Pons (tissue), 1 donor: ENCODE measurements at places on chromosomes 13 and 19.
A peak's percentile ranks its signal among the peaks of the same experiment; 100 is the strongest.

GRCh38 chr19:54099190-54099902, 1.3 kb downstream of the OSCAR start:
- DNase-seq, result no peak

DNA sequence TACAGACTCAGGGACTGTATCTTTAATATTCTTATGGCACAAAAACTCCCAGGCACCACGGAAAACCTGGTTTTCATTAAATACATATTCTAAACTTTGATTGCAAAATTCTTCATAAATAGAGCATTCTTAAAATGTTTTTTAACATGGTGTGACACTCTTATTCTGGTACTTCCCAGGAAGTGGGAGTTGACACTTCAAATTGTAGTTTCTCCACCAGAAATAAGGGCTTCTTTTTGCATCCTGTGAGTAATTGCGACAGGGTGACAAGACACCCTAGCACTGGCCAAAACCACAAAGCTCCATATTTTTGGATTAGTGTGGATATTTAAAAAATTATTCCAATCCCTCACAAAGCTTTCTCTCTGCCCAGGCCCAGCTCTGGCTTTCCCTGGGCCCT, 43.6 kb upstream of the MTIF3 start:
- DNase-seq, result no peak

DNA sequence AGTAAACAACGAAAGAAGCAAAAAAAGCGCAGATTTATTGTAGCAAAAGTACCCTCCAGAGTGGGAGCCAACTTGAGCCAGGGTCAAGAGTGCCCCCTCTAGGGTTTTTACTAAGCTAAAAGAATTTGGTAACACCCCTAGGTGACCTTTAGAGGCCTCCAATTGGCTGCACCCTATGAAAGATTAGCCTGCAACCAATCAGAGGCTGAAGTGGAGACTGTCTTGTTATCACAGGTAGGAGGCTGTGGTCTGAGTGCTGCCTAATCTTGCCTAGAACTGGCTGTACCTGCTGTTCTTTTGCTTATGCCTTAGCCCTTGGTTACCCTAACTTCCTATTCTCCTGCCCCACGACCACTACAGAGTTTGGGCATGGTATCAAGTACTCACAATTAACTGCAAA, 38.3 kb downstream of the ANKRD10 start:
- no peak for DNase-seq

- DNase-seq, result no peak
Measured at GRCh38 chr19:27962264-27962663, 1250.7 kb downstream of the UQCRFS1 start.

GRCh38 chr13:100755891-100756290, 81.3 kb upstream of the TMTC4 start:
- no peak for DNase-seq

DNA sequence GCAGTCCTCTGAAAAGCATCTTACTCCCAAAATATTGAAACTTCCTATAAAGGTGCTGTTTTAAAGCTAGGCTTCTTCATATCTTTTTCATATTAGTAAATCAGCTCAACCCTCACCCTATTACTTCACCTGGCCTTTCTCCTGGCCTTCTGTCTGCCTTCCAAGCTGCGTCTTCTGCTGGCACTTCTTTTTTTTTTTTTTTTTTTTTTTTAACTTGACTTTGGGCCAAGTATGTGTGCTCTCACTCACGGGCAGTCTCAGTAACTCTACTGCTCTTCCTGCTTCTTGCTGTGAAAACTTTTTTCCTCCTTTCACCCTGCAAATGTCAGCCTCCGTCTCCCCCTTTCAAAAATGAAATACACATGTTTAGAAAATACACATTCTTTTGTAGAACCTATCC, 41.2 kb upstream of the KCTD4 start:
- DNase-seq, result no peak

DNA sequence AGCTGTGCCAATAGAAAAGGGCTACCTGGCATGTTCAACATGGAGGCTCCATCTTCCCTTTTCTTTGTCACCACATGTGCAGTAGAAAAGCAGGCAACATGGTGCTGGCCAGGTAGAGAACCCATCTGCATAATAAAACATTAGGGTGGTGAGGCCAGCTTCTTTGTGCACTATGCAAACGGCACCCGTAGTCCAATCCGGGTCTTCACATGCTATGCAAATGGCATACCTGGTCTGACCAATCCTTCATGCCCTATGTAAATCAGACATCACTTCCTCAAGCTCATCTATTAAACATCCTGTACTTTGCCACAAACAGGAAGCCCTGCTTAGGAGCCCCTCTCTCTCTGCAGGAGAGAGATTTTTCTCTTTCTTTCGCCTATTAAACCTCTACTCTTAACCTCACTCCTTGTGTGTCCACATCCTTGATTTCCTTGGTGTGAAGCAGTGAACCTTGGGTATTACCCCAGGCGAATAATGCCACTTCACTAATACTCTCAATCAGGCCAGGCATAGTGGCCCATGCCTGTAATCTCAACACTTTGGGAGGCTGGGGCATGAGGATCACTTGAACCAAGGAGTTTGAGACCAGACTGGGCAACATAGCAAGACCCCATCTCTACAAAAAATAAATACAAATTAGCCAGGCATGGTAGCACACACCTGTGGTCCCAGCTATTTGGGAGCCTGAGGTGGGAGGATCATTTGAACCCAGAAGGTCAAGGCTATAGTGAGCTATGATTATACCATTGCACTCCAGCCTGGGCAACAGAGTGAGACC, 111.3 kb upstream of the MRI1 start:
- no peak for DNase-seq

DNA sequence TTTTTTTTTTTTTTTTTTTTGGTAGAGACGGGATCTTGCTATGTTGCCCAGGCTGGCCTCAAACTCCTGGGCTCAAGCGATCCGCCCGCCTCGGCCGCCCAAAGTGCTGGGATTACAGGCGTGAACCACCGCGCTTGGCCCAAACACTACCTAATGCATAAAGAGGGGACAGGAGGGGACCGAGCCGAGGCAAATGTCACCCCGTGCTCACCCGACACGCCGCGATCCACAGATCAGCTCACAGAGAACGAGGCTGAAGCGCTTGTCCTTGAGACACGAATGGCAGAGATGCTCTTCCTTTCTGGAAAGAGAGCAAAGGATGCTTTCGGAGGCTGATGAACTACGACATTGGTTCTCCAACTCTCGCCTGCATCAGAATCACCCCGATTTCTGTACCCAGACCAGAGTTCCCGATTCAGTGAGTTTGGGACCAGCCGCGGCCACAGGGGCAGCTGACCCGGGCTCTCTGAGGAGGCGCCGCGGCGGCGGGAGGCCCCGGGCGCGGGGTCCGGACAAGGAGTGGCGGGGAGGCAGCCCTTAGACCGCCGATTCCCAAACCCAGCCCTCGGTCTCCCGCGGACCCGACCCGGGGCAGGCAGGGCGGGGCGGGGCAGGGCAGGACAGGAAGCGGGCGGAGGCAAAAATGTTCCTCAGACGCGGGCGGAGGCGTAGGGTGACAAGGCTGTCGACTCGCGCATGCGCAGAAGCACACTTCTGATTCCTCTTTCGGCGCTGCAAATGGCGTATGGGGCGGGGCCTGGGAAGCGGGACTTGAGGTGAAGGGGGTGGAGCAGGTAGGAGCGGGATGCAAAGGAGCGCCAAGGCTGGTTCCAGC, at the start of gene ZNF699:
Gene ZNF699 (minus strand): TSS at position 700 of the 835 bp plus-strand sequence. CDS start 4,719 bp downstream, outside the sequence.
- DNase-seq, result peak; percentile 98

GRCh38 chr19:45467115-45467455, 711 bp upstream of the FOSB start:
- peak; percentile 28 for DNase-seq

- DNase-seq, result no peak
Measured at GRCh38 chr13:112058941-112059340, 8.0 kb upstream of the SOX1 start.

- no peak for DNase-seq
Measured at GRCh38 chr13:49357694-49358093, 86.2 kb downstream of the CAB39L start.

DNA sequence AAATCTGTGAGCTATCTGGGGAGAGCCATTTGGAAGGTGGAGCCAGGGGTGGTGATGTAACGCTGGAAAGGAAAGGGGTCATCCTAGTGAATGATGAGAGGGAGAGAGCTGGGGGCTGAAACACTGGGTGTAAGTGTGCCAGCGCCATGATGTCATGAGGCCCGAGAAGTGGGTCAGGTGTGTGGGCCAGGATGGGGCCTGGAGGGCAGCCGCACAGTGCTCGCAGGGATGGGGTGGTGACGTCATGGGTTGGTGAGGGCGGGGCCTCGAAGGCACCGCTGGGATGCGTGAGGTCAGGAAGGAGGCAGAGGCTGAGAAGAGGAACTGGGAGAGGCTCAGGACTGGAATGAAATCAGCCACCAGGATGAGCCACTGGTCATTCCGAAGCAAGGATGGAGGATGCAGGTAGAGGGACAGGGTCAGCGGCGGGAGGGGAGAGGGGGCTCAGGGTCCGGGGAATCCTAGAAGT, 4.4 kb downstream of the CCDC61 start:
- DNase-seq, result no peak

- DNase-seq, result no peak
Measured at GRCh38 chr19:41919948-41920712, 8.1 kb downstream of the ERFL start.

GRCh38 chr13:39374741-39375189, 228.2 kb downstream of the LHFPL6 start:
- DNase-seq, result no peak

GRCh38 chr19:32676186-32676894, 692 bp downstream of the RGS9BP start:
- no peak for DNase-seq

DNA sequence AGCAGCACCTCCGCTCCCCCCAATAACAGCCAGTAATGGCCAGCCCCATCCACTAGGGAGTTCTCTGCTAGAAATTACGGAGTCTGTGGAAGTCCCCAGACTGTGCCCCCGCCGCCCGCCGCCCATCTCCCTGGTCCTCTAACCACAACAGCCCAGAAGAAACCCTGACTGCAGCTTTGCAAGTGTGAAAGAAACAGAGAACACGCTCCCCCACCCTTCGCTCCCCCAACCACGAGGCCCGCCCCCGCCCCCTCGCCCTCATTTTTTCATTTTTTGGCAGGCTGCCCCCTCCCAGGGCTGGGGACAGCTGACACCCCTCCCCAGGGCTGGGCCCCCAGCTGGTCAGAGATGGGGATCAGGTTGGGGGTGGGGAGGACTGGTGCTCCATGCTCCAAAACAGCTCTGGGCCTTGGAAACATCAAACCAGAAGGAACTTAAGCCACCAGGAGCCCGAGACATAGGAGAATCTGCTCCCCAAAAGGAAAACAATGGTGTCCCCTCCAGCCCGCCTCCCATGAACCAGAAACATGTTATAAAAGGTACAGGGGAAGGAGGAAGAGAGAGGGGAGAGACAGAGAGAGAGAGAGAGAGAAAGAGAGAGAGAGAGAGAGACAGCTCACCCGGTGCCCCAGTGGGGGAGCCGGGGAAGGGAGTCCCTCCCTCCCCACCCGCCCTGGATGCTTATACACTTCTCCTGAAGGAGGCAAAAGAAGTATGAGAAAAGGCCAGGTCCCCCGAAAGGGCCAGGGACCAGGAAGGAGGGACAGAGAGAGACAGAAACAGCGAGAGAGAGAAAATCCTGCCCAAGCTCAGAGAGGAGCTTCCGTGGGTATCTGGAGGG, 29.8 kb upstream of the ASF1B start:
- no peak for DNase-seq

DNA sequence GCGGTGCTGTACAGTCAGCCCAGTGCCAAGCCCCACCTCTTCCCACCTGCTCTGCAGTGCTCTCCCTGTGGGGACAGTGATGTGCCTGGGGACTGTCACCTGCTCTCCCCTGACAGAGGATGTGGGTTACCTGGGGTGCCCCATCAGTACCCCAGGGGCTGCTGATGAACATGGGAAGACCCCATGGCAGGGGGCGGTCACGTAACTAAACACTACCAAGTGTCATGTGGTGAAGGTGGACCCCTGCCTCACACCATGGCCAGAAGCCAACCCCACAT, 12.7 kb downstream of the KDM4B start:
- DNase-seq, result no peak

GRCh38 chr19:20879501-20879900, 43.5 kb upstream of the ZNF85 start:
- no peak for DNase-seq

GRCh38 chr13:98947925-98948324, 29.9 kb downstream of the DOCK9 start:
- DNase-seq, result no peak

- no peak for DNase-seq
Measured at GRCh38 chr19:14470031-14470876, 4.9 kb downstream of the PTGER1 start.

DNA sequence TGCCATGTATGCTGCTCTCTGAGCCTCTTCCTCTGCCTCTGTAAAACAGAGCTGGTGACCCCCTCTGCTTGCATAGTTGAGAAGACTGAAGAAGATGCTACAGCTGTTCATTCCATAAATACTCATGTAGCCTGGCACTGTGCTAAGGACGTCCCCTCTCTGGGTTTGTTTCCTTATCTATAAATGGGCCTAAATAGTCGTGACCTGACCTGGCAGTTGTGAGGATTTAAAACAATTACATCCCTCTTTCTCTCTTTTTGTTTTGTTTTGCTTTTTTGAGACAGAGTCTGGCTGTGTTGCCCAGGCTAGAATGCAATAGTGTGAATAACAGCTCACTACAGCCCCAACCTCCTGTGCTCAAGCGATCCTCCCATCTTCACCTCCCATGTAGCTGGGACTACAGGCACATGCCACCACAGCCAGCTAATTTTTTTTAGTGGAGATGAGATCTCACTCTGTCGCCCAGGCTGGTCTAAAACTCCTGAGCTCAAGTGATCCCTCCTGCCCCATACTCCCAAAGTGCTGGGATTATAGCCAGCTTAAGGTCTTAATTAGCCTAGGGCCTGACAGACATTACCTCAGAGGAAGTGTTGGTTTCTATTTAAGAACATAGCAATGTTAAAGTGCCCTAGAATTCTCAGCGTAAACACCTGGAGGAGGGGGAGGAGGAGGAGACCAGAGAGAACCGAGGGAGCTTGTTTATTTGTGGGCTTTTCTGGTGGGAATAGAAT, 4.6 kb downstream of the WDR62 start:
- DNase-seq, result no peak

- no peak for DNase-seq
Measured at GRCh38 chr13:60924856-60925255, 490.8 kb downstream of the PCDH20 start.

DNA sequence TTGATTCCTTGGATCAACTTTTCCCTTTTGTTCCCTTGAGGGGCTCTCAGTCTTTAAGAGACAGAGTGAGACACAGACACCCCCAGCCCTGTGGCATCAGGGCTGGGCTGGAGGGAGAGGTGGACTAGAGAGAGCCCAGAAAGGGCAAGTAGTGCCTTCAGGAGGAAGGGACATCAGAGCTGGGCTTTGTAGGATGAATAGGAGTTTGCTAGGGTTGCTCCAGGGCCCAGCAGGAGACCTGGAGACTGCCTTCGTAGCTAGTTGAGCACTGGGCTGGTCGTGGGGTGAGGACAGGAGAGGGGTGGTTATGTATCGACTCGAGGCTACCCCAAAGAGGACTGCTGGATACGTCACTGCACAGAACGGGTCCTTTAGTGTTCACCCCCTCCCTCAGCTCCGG, 5.4 kb downstream of the MAP1S start:
- no peak for DNase-seq
